ENCODE measurements at places on chromosomes 4 and X.

GRCh38 chr4:15714646-15715435, 12.0 kb downstream of the BST1 start:
- DNase-seq: no peak

GRCh38 chrX:97682991-97683840, 799.5 kb downstream of the RPA4 start:
- no peak for DNase-seq

GRCh38 chr4:186798951-186799659, 75.4 kb upstream of the FAT1 start:
- DNase-seq: no peak

GRCh38 chr4:87011340-87012034, 76.7 kb downstream of the AFF1 start:
- DNase-seq: no peak

Measured in NCI-H774 (cell line).